ENCODE measurements at places on chromosomes 2 and 18. TPM values are rescaled to one million over a fixed set of nuclear protein-coding genes. Genes with fewer than 3 reads are reported as not detected.

DNA sequence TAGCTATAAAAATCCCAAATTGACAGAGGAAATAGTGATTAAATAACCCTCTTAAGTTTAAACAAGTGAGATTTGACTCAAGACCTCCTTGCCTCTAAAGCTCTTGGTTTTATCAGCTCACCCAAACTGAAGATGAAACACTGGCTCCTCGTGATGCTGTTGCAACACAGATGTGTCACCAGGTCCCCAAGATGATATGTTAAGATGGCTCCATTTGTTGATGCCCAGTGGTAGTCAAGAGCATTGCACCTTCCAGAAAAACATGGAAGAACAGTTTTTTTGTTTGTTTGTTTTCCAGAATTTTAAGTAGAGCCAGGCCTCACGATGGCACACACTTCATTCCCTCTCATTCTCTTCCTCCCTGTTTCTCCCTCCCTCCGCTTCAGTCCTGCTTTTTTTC lies 399.8 kb downstream of the TXNL1 start:
- DNase-seq = no peak

The DSG1 gene
- 0.89 TPM for total RNA-seq

The KCNJ3 gene
- total RNA-seq = 2.0 TPM

DNA sequence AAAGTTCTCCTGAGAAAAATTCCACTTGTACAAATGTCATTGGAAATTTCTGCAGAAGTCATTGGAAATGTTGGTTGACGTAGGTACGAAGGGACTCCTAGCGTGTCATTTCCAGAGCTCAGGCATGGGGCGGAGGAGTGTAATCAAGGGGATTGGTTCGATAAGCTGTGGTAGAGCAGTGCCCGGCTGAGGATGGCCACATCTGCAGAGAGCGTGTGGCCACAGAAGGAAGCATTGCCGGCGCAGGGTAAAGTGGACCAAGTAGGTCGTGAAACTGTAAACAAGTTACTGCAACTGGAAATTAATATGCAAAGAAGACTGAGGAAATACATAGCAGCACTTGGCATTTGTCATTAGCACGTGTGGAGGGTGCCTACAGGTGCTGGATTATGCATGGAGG lies 101.8 kb downstream of the DGKD start:
- peak; percentile 27 for DNase-seq

- no peak for DNase-seq
Observed at GRCh38 chr2:228268756-228269155, 87.3 kb upstream of the SPHKAP start.

DNA sequence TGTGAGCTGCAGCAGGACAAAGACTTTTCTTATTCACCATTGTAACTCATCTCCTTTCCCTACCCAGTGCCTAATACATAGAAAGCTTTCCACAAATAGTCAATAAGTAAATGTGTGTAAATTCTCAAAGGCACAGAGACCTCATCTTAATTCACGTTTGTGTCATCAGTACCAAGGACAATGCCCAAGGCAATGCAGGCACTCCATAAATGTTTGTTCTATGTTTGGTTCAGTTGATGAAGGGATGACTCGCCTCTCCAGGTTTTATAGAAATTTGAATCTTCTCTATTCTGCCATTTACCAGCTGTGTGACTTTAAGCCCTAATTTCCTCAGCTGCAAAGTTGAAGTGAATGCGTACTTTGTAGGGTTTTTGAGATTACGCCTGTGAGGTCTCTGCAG lies 2.1 kb upstream of the MOGAT1 start:
- no peak for DNase-seq

The HOXD8 gene
- 0.32 TPM for total RNA-seq

- DNase-seq = no peak
Observed at GRCh38 chr2:67752969-67753368, 309.8 kb downstream of the C1D start.

The TDRD15 gene
- total RNA-seq = not detected

The STAT4 gene
- 0.70 TPM for total RNA-seq

GRCh38 chr2:123359636-123360035 lies 665.5 kb upstream of the CNTNAP5 start:
- DNase-seq = no peak

The GKN2 gene
- total RNA-seq = not detected

The CD8B2 gene
- total RNA-seq = not detected

- DNase-seq = peak; percentile 72
Observed at GRCh38 chr2:241617431-241618154, 19.4 kb downstream of the THAP4 start.

The IL37 gene
- not detected for total RNA-seq

The TMEM163 gene
- total RNA-seq = 0.38 TPM

The ZAP70 gene
- total RNA-seq = 0.70 TPM

- DNase-seq = no peak
Observed at GRCh38 chr2:122949523-122949922, 1075.6 kb upstream of the CNTNAP5 start.

Measured in Right ventricle myocardium superior (tissue), 1 donor.